Caco-2 (cell line): ENCODE measurements at places on chromosomes 3 and 15.

GRCh38 chr3:119660474-119661440, at the start of gene POPDC2:
Gene POPDC2 (minus strand): TSS chr3:119660589. CDS start chr3:119660423, 166 bp downstream.
- no peaks in the 10 kb centered on the region for H3K36me3 ChIP-seq
- DNase-seq = no peak
- no peak within 1 kb of the TSS for H3K4me3 ChIP-seq
- peaks cover 12% of the 10 kb centered on the region for H3K4me1 ChIP-seq

GRCh38 chr3:30107531-30107930, 498.9 kb upstream of the TGFBR2 start:
- DNase-seq = no peak
- no peaks in the 10 kb centered on the region for H3K36me3 ChIP-seq
- no peak overlapping the region for H3K27ac ChIP-seq
- no peaks in the 10 kb centered on the region for H3K27me3 ChIP-seq
- H3K4me1 ChIP-seq = no peaks in the 10 kb centered on the region; the same call in 1 of the 2 replicates

DNA sequence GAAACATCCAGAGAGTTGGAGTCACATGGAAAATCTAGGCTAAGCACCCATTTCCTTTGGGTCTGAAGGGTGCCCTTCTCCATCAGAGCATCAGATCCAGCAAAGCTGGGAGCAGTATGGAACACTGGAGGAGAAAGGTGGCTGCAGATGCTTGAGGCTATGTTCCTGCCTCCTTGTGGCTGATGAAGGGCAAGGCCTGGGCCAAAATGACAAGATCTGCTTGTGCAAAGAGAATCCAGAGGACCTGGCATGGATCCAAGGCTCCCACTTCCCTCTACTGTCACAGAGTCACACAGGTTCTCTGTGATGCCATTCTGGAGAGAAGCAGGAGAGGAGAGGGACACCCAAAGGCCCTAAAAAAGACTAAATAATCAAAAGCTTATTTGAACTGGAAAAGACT, 9.2 kb upstream of the ATP8B4 start:
- H3K4me1 ChIP-seq = peaks cover 9% of the 10 kb centered on the region; the same call in 1 of the 2 replicates
- no peak overlapping the region for H3K4me3 ChIP-seq
- H3K27me3 ChIP-seq = no peaks in the 10 kb centered on the region
- H3K27ac ChIP-seq = no peak overlapping the region
- DNase-seq = no peak

- H3K27ac ChIP-seq = no peak overlapping the region
- no peaks in the 10 kb centered on the region for H3K4me1 ChIP-seq
- no peaks in the 10 kb centered on the region; the same call in 1 of the 2 replicates for H3K27me3 ChIP-seq
These were observed 109.3 kb upstream of the MRPS22 start for GRCh38 chr3:139234491-139234890.

DNA sequence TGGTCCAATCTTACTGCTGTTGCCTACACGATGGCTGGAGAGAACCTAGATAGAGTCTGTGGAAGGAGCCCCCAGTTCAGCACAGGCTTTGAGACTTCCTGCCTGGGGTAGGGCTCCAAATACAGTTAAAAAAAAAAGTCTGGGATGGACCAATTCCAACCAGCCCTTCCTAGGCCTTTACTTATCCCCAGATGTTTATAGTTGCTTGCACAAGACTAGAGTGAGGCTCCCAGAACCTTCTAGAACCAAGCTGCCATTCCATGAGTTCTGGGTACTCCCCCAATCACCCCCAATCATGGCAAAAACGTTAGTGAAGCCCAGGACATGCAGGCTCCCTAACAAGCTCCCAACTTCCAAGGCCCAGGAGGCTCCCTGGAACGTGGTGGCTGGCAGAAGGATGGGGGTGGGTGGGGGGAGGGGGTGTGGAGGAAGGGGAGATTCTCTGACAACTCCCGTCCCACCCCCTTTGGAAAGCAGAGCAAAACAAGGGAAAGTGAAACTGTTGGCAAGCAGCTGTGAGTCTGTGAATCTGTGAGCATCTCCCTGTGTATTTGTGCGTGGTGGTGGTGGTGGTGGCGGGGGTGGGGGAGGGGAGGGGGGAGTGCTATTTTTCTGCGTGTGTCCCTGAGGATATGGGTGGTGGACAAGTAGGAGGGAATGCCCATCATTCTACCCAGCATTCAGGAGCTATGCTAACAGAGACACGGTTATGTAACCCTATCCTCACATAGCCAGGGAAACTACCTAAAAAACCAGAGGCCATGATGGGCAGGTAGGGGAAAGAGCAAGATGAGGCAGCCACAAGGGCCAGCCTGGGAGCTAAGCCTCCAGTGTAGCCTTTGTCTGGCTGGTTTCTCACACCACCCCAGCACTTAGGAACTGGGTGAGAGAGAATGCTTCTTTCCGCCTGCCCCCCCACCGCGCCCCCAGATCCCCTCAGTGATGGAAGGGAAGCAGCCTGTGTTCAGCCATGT, 2.0 kb downstream of the MST1R start:
- DNase-seq = no peak
- H3K36me3 ChIP-seq = no peaks in the 10 kb centered on the region; the same call in 1 of the 2 replicates
- no peaks in the 10 kb centered on the region for H3K27me3 ChIP-seq
